GM12891 (cell line): ENCODE measurements at places on chromosomes 3 and 15.

DNA sequence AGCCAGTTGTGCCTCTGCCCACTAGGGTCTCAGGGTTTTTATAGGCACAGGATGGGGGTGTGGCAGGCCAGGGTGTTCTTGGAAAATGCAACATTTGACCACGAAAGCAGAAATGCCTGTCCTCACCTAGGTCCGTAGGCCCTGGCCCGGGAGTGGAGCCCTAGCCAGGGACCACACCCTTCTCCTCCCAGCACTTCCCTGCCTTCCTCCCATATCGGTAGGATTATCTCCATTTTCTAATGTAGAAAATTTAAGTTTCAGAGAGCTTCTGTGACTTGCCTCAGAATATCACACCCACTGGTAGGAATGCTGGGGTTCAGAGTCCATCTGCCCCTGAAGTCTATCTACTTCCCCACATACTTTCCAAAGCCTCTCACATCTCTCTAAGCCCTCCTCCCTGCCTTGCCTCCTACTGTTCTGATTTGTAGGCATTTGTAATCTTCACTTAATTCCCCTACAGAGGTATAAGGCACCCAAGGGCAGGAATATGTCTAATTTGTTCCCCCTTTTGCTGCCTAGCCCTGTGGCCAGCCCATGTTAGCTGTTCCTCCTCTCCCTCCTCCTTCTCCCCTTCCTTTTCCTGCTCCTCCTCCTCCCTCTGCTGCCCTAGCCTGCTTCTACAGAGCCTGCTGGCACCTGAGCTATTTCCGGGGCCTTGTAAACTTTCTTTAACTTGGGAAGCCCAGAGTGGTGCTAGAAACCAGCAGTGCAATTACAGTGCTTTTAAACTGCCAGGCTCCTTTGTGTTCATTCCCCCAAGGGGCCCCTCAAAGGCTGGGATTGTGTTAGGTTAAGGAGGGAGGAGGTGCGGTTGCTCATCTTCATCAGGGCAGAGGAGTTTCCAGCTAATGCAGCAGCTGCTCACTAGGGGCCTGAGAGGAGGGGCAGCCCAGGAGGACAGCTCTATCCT is 71.1 kb downstream of the MRPL46 start:
- DNase-seq: no peak

DNA sequence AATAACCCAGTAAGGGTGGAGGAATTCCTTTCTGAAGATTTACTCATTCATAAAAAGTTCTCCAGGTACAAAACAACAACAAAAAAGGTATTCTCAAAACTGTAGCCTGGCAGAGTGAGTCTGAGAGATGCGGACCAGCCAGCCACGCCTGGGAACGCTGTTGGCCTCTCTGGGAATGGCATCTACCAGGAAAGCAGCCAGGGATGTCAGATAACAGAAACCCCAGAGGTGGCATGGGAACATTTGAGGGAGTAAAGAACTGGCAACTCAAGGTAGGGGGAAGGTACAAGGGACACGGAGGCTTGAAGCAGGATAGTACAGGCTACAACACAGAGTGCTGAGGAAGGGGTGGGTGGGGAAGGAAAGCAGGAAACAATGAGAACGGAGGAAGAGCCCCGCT is 7.1 kb upstream of the AP3S2 start:
- no peak for DNase-seq

DNA sequence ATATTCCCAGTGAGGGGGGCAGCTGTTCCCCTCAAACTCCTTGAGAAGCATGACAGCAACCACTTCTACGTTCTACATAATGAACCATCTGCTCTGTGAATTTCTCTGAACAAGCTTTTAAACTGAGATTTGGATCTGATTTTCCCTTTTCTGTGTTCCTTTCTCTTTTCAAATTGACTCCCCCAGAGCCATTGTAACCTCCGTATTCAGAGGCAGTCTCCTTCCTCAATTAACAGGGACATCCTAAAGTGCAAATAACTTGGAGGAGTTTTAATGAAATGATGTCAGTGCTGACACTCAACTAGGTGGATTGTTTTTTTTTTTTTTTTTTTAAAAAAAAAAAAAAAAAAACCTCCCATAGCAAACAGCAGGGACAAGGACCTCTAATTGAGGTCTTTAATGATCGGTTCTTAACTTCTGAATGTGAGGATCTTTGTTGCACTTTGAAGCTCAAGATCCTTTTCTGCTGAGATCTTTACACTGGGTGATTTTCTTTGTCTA is 48.8 kb downstream of the ADAMTS9 start:
- no peak for DNase-seq

DNA sequence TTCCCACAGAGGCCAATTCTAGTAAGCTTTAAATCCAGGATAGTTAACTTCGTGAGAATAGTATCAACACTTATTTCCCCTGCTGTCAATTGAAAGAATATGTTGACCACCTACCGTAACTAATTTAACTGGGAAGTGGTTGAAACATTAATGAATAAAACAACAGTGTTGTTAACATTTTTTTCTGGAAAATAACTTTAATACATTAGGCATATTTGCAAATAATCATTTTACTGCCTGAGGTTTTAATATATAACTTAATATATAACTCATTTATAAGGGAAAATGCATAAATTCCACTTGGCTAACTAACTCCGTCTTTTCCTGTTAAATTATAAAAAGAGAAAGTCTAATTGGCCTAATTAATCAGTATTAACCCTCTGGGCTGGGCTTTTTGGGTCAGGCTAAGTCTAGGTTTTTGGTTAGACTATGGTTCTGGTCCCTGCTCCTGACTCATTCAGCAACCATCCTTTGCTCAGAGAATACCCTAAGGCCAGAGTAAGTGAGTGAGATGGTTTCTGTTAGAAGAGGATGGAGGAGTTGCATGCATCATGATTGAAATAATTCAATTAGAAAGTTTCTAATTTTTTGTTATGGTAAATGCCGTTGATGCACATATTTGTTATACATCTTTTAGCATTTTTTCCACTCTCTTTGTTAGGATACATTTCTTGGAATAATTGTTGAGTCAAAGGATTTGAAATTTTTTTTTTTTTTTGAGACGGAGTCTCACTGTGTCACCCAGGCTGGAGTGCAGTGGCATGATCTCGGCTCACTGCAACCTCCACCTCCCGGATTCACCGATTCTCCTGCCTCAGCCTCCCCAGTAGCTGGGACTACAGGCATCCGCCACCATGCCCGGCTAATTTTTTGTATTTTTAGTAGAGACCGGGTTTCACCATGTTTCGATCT is 10.8 kb upstream of the SKIL start:
- DNase-seq: no peak

DNA sequence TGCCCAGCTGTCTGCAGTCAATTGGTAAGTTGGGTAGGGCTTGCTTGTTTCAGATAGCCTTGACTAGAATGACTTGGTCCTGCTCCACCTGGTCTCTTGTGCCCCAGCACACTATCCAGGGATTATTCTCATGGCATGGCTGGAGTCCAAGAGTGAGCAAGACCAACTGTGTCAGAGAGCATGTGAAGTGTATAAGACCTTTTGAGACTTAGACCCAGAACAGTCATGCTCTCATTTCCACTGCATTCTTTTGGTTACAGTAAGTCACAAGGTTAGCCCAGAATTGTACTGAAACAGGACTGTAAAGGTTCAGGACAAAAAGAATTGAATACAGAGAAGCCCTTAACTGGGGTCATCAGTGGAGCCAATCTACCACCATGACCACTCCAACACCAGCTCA is 650.8 kb upstream of the ADAMTS9 start:
- no peak for DNase-seq

- DNase-seq: no peak
Observed at GRCh38 chr15:88403351-88403791, 63.8 kb downstream of the MRPL46 start.

GRCh38 chr3:49180116-49180515 is 8.7 kb downstream of the KLHDC8B start:
- no peak for DNase-seq

- DNase-seq: no peak
Observed at GRCh38 chr3:17747174-17747889, 4.9 kb upstream of the TBC1D5 start.

DNA sequence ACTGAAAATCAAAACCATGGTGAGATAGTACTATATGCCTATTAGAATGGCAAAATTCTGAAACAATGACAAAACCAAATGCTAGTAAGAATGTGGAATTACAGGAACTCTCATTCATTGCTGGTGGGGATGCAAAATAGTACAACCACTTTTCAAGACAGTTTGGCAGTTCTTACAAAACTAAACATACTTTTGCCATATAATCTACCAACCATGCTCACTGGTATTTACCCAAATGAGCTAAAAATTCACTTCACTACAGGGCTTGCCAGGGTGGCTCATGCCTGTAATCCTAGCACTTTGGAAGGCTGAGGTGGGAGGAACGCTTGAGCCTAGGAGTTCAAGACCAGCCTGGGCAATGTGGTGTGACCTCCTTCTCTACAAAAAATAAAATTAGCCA is 40.0 kb downstream of the MYO9A start:
- no peak for DNase-seq

GRCh38 chr3:151387432-151387831 is 2.9 kb upstream of the P2RY12 start:
- no peak for DNase-seq

GRCh38 chr3:50190936-50191660 is at the start of gene GNAT1:
Gene GNAT1, plus strand, starts transcription at chr3:50191610. Its CDS starts 116 bp downstream, at chr3:50191726.
- no peak for DNase-seq

GRCh38 chr3:12303993-12304392 is 15.1 kb downstream of the PPARG start:
- DNase-seq: no peak

GRCh38 chr15:67174864-67175573 is 79.4 kb downstream of the AAGAB start:
- DNase-seq: no peak

DNA sequence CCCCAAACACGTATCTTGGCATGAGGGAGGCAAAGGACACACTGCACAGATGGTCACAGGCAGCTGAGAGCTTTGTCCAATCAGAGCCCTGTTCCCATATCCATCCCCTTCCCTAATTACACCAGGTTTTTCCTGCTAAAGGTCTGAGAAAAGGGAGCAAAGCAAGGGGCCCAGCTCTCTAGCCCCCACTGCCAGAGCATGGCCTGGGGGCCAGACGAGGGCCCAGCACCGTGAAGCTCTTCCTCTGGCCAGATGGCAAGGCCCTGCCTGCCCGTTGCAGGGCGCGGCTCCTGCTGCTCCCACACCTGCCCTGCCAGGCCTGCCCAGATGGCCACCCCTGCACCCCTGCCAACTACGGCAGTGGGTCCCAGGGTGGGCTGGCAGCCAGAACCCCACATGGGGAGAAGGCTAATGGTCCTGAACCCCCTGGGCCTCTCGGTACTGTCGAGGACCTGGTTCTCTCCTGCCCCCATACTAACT is 3.2 kb downstream of the SHF start:
- DNase-seq: no peak

GRCh38 chr3:138296639-138297038 is 33.0 kb downstream of the NME9 start:
- DNase-seq: no peak

- peak; percentile 51 for DNase-seq
Observed at GRCh38 chr3:4754180-4755086, 224.8 kb upstream of the BHLHE40 start.

- DNase-seq: no peak
Observed at GRCh38 chr3:14145670-14146380, 21.0 kb downstream of the TMEM43 start.

DNA sequence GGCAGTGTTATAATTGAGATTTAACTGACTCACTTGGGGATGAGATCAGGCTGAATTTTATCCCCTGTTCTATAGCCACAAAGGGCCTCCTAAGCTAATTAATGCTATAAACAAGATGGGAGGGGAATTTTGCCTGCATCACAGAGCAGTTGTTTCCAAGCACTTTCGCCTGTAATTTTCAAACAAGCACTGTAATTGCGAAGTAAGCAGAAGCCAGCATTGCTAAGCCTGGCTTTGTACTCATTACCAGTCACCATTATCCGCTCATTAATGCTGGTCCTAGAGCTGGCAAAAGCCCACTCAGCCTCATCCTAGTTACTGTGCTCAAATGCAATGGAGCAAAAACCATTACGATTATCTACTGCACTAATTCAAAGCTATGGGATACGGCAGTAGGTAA is 356.6 kb upstream of the UBE2E2 start:
- DNase-seq: no peak

DNA sequence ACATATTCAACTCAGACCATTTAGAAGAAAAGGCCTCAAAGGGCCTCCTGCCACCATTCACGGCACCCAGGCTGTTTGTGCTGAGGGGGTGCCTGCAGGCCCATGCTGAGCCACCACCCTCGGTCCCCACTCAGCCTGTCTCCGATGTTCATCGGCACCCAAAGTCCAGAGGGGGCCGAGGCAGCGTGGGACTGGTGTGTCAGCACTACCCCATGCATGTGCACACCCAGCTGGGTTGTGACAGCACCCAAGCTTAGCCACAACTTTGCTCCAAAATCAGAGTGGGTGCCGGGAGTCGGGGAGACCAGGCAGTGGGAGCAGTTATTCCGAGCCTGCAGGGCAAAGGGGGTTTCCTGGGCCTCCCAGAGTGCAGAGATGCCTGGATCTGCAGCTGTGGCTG is 508.5 kb upstream of the ZNF717 start:
- DNase-seq: no peak

DNA sequence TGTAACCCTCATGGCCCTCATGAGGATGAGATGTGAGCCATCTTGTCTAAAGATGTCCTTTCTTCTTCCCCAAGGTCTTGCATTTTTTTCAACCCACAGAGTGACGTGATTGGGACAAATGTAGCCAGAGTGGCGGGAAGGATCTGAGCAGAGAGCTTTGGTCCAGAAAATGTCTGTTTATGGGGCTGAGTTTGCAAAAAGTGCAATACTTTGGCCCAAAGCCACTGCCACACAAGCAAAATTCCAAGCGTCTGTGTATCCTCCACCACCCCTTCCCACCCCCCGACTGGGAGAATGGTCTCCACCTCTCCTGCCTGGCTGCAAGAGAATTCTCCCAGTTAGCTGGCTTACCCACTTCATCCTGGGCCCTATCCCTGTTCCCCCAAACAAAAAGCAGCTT is 246.9 kb upstream of the LRIG1 start:
- DNase-seq: no peak

DNA sequence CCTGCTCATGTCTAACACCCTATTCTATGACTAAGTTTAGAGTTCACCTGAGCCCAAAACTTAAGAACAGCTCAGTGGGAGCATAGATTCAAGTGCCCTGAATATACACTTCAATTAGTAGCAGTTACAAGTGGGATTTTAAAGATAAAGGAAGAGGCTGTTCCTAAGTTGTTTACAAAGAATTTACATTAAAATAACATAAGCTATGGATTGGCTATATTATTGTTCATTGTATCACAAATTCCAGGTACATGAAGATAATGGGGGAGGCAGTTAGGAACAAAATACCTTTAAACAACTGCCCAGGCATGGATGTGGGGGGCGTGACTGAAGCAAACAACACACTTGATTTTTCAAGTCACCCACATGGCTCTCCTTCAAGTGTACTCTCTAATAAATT is 52.7 kb downstream of the ROPN1B start:
- DNase-seq: no peak
